ENCODE measurements at places on chromosomes 3 and 15. TPM values are rescaled to one million over a fixed set of nuclear protein-coding genes. Genes with fewer than 3 reads are reported as not detected.

OR5AC2 gene
- total RNA-seq: not detected

CCR8 gene
- not detected for total RNA-seq

DNA sequence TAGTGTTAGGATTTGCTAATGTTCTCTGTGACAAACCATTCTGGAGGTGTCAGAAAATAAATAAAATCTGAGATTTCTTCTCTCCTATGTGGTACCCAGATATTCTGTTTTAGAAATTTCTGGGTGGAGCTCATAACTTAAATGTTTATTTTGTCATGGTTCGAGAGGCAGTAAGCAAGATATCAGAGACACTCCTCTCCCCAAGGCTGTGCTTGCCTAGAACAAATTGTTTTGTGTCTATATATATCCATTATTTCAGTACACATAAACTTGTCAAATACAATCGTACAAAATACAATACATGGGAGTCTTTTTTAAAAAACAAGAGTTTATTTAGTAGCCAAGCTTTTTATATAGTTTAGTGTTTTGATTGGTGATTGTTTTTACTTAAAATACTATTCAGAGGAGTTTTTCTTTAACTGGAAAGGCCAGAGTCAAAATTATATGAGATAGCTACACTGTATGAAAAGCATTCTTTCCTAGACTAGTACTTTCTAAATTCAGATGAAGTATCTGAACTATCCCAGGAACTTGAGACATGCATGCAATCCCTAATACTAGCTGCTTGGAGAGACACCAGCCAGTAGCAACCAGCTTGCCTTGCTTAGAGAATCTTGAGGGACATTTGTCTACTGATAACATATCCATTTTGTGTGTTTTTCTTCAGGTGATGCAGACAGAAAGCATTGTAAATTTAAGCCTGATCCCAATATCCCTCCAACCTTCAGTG is 4.7 kb downstream of the EXOG start:
- H3K4me1 ChIP-seq: peaks cover 3% of the 10 kb centered on the region
- no peak overlapping the region for H3K4me3 ChIP-seq
- no peaks in the 10 kb centered on the region for H3K27me3 ChIP-seq

ZDHHC3 gene
- 72.3 TPM for total RNA-seq

GRCh38 chr3:14096742-14097141 is 27.9 kb downstream of the CHCHD4 start:
- no peak overlapping the region for H3K27ac ChIP-seq
- H3K36me3 ChIP-seq: no peaks in the 10 kb centered on the region
- H3K27me3 ChIP-seq: no peaks in the 10 kb centered on the region
- H3K4me1 ChIP-seq: no peaks in the 10 kb centered on the region
- no peak overlapping the region for H3K4me3 ChIP-seq

DNA sequence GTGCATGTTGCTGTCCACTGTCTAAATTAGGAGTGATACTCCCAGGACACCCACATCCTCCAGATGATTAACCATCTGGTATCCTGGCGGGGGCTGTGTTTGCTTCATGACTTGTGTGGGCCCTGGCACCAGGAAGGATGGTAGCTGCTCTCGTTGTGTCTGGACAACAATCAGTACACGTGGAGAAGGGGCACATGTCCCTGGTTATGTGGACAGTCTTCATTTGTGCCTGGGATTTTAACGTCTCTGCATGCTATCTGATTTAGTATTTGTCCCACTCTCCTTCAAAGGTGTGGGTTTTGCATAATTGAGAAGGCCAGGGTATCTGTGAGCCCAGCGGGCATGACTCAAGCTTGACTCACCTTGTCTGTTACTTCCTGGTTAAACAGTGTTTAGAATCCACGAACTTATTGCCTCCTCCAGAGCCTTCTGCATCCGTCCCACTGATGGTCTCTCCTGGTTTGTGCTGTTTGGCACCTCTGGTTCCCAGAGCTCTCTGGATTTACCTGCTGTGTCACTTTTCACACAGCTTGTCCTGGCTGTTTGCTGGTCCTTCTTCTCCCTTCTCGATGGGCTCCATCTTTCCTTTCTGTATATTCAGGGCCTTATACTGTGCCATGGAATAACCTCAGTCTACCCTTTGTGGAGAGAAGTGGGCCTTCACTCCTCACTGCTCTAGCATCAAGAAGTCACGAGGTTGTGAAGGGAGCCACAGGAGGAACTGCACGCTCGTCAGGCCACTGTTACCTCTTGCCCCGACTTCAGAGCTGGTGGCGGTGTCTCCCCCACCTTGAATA is 32.5 kb downstream of the ARNT2 start:
- DNase-seq: no peak
- H3K4me1 ChIP-seq: no peaks in the 10 kb centered on the region
- H3K27ac ChIP-seq: no peak overlapping the region
- no peaks in the 10 kb centered on the region for H3K36me3 ChIP-seq

GRCh38 chr3:119891944-119892721 is 110.2 kb downstream of the NR1I2 start:
- peak overlapping the region; percentile 8 for H3K4me3 ChIP-seq
- H3K4me1 ChIP-seq: no peaks in the 10 kb centered on the region
- no peak overlapping the region for H3K27ac ChIP-seq
- H3K36me3 ChIP-seq: peaks cover 3% of the 10 kb centered on the region

DNA sequence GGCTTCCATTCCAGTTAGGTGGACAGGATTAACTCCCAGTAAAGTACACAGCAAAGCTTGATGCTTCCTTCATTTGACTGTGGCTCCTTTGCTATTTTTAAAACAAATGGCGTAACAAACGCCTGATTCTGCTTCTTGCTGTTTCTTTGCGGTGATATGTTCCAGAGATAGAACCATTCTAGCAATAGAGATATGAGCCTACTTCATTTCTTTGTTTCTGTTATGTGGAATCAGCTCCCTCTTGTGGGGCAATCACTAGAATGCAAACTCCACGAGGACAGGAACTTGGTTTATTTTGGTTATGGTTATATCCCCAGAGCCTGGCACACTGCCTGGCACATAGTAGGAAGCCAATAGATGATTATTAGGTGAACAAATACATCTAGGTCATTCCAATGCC is 122.6 kb upstream of the SLC6A11 start:
- H3K4me1 ChIP-seq: no peaks in the 10 kb centered on the region
- H3K27me3 ChIP-seq: no peaks in the 10 kb centered on the region
- DNase-seq: no peak
- H3K27ac ChIP-seq: no peak overlapping the region

DOCK3 gene
- total RNA-seq: 0.71 TPM

DNA sequence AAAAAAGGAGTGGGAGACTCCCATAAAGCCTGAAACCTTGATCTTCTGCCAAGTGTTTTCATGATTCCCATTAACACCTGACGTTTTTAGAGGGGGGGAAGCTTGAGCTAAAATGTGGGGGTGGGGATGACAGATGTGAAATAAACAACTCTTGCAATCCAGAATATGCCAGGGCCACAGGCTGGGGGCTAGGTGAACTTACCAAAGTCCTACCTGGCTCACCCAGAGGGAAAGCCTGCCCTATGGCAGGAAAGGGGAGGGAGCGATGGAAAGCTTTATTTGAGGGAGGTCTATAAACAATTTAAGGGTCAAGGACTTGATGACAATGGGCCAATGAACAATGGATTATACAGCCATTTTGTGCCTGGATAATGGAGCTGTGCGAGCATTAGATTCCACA is 108.3 kb downstream of the LRIG1 start:
- peaks cover 35% of the 10 kb centered on the region for H3K4me1 ChIP-seq
- H3K27me3 ChIP-seq: no peaks in the 10 kb centered on the region
- no peak overlapping the region for H3K4me3 ChIP-seq
- H3K27ac ChIP-seq: peak overlapping the region; percentile 75

DNA sequence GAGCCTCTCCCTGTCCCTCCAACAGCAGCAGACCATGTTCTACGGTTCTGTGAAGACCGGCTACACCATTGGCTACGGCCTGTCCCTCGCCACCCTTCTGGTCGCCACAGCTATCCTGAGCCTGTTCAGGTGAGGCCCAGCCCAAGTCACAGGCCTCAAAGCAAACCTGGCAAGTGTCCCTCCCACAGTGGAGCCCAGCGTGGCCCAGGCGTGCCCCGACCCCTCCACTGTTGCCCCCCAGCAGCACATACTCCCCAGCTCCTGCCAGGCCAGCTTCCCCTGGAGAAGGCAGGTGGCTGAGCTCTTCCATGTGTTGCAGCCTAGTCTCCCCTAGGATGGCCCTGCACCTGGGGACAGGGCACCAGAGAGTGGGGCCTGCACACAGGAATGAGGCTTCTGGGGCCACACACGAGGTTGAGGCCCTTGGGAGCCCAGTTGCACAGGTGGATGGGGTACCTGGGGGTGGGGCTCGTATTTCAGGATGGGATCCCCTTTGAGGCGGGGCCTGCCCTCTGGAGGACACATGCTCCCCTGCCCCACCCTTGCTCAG is 25.0 kb downstream of the VIPR1 start:
- H3K4me1 ChIP-seq: no peaks in the 10 kb centered on the region
- no peaks in the 10 kb centered on the region for H3K36me3 ChIP-seq
- H3K4me3 ChIP-seq: no peak overlapping the region
- H3K27ac ChIP-seq: no peak overlapping the region
- DNase-seq: no peak
- no peaks in the 10 kb centered on the region for H3K27me3 ChIP-seq

GRCh38 chr3:100540791-100541334 is 48.4 kb downstream of the TMEM45A start:
- H3K4me3 ChIP-seq: no peak overlapping the region
- H3K27ac ChIP-seq: no peak overlapping the region
- no peak for DNase-seq
- no peaks in the 10 kb centered on the region for H3K36me3 ChIP-seq
- no peaks in the 10 kb centered on the region for H3K4me1 ChIP-seq
- no peaks in the 10 kb centered on the region for H3K27me3 ChIP-seq

- no peak for DNase-seq
- H3K36me3 ChIP-seq: no peaks in the 10 kb centered on the region
- H3K27me3 ChIP-seq: no peaks in the 10 kb centered on the region
- H3K4me1 ChIP-seq: peaks cover 13% of the 10 kb centered on the region
- no peak overlapping the region for H3K4me3 ChIP-seq
- H3K27ac ChIP-seq: no peak overlapping the region
Observed at GRCh38 chr3:125109536-125109925, 53.7 kb upstream of the HEG1 start.

DNA sequence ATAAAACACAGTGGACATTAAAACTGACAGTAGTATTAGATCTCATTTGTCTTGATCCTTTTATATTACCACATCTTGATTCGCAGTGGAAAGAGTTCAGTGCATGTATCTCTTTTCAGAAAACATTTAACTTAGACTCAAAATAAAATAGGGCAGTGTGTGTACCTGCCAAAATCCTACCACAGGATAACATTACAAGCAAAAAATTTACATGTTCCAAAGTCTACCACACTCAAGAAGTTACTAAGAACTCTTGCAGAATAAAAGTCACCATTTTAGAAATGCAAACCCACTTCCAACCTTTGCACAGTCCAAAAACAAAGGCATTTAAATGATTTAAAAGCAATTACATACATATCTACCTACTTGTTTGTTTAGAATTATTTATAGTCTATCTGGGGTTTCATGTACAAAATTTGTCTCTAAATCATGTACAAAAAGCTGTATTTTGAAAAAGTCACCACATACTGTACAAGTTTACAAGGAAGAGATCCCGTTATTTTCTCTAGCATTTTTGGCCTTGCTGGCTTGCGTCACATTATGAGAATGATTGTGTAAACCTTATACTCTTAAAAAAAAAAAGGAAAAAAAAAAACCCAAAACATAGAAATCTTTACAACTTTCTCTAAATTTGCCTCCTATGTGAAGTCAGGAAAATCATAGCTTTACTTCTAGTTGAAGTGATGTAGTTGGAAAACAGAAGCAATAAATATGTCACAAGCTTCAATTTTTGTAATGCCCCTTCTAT is 153.8 kb downstream of the ADAM10 start:
- H3K4me1 ChIP-seq: no peaks in the 10 kb centered on the region
- no peaks in the 10 kb centered on the region for H3K27me3 ChIP-seq
- no peak overlapping the region for H3K4me3 ChIP-seq
- DNase-seq: no peak

CXCR6 gene
- total RNA-seq: 4.9 TPM

GRCh38 chr15:73882761-73883419 is 9.5 kb downstream of the TBC1D21 start:
- no peak for DNase-seq
- no peaks in the 10 kb centered on the region for H3K4me1 ChIP-seq
- H3K36me3 ChIP-seq: no peaks in the 10 kb centered on the region
- H3K27ac ChIP-seq: no peak overlapping the region
- H3K27me3 ChIP-seq: no peaks in the 10 kb centered on the region

- no peak for DNase-seq
- no peak overlapping the region for H3K4me3 ChIP-seq
- H3K27ac ChIP-seq: no peak overlapping the region
- H3K4me1 ChIP-seq: no peaks in the 10 kb centered on the region
- H3K27me3 ChIP-seq: no peaks in the 10 kb centered on the region
Observed at GRCh38 chr3:97037294-97037943, 223.0 kb downstream of the EPHA6 start.

C3orf80 gene
- 1.1 TPM for total RNA-seq

ATP13A5 gene
- total RNA-seq: not detected

GOLGA6A gene
- 0.42 TPM for total RNA-seq

CNTN6 gene
- not detected for total RNA-seq

Data from thoracic aorta (tissue), 2 donors.